NCI-H1092 (cell line): ENCODE measurements at places on chromosomes 1 and 21.
A peak's percentile ranks its signal among the peaks of the same experiment; 100 is the strongest.

DNA sequence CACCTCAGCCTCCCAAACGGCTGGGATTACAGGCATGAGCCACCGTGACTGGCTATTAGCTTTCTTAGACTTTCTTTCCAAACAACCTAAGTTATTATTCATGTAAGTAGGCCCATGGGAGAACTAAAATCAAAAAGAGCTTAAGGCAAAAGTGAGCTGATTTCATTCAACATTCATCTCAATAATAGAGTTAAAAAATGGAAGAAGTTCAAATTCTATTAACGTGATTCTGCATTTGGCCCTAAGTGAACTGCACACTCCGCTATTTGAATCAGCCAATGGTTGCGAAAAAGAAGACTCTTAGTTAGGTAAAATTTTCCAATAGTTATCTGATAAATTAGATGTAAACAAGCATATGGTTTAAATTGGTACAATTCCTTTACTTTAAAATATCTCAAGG lies 68.6 kb upstream of the WARS2 start:
- no peak for DNase-seq

DNA sequence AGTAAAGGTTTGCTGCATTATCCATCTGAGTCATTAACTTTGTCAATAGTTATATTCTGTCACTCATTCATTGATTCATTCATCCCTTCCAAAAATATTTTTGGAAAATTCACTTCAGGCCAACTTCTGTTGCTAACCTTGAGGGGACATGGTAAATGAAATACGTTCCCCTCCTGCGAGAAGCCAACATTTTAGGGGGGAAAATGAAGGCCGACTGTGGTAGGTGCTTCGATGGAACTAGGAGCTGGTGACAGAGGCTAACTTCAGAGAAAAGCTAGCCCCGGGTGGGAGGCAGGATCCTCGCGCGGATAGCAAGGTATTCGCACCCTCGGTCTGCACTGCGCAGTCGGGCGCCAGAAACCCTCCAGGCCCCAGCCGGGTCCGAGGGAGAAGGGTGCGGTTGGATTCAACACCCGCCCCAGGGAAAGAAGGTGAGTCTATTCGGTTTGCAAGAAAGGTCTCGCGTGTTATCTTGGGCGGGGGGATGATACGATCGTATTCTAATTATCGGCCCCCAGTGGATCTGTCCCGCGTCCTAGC lies 646 bp upstream of the RRP15 start:
- DNase-seq: peak; percentile 26

- DNase-seq: no peak
These were observed 19.5 kb upstream of the COL6A2 start for GRCh38 chr21:46078322-46078977.

DNA sequence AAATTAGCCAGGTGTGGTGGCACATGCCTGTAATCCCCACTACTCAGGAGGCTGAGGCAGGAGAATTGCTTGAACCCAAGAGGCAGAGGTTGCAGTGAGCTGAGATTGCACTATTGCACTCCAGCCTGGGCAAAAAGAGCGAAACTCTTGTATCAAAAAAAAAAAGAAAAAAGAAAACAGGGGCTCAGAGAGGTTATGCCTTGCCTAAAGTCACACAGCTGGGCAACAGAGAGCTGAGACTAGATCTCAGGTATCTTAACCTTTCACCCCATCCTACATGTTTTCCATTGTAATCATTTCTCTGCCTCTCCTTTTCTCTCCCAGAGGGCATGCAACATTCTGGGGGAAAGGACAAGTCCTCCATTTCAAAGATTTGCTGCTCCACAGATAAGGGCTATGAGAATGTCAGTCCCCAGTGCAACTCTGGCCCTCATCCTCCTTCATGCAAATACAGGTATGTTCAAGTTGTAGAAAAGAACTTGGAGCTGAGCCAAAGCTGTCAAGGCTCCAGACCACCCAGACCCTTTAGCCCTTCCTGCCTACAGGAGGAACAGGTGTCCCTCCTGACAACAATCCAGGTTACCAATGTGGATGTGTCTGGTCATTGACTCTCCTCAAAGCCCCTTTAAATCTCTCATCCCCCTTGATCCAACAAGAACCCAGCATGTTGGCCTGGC lies 6.9 kb downstream of the SLC9A1 start:
- DNase-seq: no peak

DNA sequence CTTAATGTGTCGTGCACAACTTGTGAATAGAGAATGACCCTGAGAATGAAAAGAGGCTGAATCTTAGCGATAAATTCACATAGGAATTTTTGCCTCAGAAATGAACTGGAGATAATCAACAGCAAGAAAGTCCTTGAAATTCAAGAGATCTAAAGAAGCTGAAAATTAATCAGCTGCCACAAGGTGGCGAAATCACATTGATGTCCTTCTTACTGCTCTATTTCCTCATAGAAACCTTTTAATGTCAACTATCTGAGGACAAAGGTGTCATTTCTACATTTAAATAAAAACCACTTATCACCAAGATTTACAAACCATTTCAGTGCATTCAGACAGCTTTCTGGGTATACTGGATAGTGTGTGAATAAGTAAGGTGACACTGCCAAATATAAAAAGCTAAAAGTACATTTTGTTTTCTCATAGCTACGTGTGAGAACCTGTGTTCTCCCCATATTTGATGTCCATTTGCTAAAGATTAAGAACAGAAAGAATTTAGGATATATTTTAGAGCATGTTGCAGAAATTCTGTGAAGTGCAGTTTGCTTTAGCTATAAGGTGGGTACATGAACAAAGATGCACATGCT lies 485.3 kb upstream of the PTBP2 start:
- peak; percentile 41 for DNase-seq

GRCh38 chr1:22739648-22740385 lies 29.2 kb downstream of the EPHB2 start:
- no peak for DNase-seq

- DNase-seq: peak; percentile 65
These were observed 203.9 kb downstream of the HIVEP3 start for GRCh38 chr1:41714638-41715389.

GRCh38 chr21:21666689-21667088 lies 668.5 kb downstream of the NCAM2 start:
- no peak for DNase-seq

DNA sequence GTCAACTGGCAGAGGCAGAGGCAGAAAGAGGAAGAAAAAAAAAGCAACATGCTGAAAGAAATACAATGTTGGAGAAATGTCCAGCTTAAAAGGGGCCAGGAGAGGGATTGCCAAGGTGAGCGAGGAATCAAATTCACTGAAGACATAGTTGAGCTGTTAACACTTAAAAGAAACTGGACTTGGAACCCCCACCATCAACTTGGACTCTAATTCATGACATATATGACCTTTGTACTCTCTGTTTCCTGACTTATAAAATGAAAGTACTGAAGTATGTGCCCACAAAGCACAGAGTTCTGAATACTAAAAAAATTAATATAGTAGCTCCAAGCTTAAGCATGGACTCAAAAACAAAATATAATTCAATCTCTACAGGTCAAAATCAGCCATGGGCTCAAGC lies 16.1 kb downstream of the PRR9 start:
- DNase-seq: no peak

DNA sequence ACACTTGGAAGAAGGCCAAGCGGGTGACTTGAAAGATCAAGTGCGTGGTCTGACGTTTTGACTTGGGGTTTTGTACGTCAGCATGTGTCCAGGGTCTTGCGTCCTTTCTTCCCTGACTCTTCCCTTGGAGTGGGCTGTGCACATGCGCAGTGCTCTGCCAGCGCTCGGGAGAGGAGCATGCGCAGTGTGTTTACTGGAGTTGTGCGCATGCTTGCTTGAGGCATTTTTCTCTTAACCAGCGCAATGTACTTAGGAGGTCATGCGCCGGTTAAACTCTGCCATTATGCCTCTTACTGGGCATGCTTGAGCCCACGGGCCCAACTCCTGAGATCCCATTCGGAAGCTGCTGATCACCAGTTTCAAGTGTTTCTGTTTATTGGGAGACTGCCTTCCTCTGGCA lies 242.5 kb upstream of the AJAP1 start:
- no peak for DNase-seq

DNA sequence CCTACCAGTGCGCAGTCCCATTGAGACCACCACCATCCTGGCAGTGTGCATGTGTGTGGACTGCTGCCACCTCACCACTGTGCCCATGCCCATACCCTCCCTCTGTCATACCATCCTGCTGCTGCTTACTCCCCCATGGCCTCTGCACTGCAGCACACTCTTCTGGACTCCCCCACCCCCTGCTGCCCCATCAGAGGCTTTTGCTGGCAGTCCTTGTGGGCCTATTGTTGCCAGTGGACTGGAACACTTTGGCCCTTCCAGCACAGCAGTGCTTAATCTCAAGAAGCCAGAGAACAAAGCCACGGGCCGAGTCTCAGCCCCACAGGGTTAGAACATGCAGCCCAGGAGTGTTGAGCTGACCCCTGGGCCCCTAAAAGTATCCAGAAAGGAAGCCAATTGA lies 41.9 kb upstream of the IVNS1ABP start:
- DNase-seq: no peak

DNA sequence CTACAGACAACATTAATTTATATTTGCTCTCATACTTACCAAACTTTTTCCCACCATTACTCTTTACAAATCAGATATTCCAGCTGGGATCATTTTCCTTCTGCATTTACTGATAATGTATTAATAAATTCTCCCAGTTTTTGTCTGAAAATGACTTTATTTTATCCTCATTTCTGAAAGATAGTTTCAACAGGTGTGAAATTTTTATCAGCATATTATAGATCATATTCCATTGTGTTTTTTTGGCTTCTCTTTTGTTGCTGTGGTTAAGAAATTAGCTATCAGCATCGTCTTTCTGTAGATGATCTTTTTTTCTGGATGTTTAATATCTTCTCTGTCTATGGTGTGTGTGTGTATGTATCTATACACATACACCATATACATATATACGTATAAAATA lies 2.7 kb downstream of the CFAP57 start:
- no peak for DNase-seq

- no peak for DNase-seq
These were observed 30.8 kb downstream of the EPHA2 start for GRCh38 chr1:16125088-16125470.

- no peak for DNase-seq
These were observed 6.6 kb downstream of the PEAR1 start for GRCh38 chr1:156899956-156900718.

GRCh38 chr1:20187813-20188454 lies 1.6 kb upstream of the PLA2G2C start:
- no peak for DNase-seq

GRCh38 chr1:202861420-202862132 lies 27.4 kb downstream of the RABIF start:
- DNase-seq: peak; percentile 91

DNA sequence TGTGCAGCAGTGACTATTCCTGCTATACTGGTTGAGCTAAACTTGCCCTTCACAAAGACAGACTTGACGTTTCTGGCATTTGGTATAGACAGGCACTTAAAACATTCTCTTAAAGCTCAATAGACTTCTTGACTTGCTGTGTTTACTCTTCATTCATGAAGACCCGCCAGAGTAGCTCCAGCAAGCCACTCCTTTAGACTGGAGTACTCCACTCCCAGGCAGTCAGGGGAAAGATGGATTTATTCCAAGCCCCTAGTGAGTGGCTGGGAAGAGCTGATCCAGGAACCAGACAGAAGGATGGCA lies 70.7 kb downstream of the EVA1C start:
- DNase-seq: no peak

DNA sequence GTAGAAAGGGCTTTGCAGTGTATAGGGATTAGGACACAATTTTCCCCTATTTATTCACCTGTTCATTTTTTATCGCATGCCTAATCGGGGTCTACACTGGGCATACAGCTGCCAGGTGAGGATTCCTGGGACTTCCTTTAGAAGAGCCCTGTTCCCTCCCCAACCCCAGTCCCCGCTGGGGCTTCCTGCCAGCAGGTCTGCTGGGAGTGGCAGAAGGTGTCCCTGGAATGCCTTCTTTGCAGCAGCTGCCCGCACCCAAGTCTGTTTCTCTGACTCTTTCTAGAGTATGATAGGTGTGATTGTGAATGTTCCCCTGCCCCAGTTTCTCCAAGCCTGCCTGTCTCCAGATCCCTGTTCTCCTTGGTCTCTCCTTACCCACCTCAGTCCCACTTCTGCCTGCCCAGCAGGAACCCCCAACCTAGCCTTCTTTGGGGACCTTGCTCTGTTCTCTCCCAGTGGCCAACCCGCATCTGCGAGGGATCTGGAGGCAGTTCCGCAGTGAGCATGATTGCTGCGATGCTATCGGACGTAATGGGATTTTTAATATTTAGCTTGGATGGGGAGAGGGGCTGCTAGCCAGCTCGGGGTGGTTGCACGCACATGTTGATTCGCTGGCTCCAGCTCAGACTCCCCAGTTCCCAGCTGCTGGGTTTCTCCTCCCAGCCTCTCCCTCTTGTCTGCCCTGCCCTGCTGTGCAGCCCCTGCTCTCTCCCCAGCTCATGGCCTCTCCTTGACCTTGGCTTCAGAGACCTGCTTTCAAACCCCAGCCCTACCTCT lies 79.8 kb downstream of the EPHB2 start:
- peak; percentile 20 for DNase-seq

GRCh38 chr21:31898933-31899630 lies 26.3 kb downstream of the HUNK start:
- DNase-seq: no peak

DNA sequence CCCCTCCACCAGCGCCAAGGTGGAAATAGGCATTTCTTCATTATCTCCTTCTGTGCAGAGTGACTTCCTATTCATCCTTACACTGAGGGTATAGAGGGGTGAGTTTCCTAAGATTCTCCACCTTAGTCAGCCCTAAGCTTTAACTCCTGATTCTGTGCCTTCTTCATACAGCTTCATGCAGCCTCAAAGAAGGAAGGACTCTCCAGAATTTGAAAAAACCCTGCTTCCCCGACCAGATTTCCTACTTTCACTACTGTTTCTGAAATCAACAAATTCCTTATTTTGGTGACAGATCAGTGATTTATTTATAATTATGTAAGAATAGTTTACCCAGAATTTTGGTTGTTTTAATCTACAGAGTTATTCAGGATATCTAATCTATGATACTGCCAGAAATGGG lies 28.6 kb downstream of the GFI1 start:
- DNase-seq: no peak

DNA sequence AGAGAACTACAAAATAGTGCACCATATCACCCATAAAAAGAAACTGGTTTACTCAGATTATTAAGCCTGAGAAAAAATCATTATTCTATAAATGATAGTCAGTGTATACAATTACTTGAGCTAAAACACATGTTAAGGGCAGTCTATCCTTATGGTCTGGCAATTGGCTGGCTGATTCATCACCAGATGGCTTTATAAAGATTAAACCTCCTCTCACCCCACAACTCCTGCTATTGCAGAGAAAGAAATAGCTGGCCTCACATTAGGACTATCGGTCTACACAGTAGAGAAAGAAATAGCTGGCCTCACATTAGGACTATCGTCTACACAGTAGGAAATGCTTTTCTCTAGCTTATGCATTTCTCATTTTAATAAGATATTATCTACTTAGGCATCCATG lies 21.2 kb downstream of the CEP170 start:
- no peak for DNase-seq

GRCh38 chr1:230816018-230816417 lies 52.3 kb downstream of the C1orf198 start:
- DNase-seq: no peak

- DNase-seq: no peak
These were observed 234.6 kb upstream of the KAZN start for GRCh38 chr1:14363707-14364413.
